Activated CD8-positive, alpha-beta T cell treated with anti-CD3 and anti-CD28 coated beads for 36 hours (primary cell): ENCODE measurements at places on chromosomes 11 and 22.
A peak's percentile ranks its signal among the peaks of the same experiment; 100 is the strongest.

DNA sequence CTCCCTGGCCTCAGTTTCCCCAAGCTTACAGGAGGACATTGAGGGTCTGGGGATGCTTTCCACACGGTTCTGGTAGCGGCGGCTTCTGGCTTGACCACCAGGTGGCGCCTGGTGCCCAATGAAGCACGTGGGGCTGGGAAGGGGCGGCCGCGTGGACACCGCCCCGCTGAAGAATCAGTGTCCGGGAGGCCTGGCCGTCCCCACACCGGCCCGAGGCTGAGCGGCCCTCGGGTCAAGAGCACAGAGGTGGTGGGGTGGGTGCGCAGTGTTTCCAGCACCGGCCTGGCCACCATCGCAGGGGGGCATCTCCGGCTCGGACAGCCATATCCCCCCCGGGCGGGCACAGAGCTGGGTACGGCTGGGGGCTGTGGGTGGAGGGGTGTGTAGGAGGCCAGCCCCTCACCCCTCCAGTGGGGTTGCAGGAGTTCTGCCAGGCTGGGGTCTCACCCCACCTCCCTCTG, 27.8 kb upstream of the PPARA start:
- DNase-seq, result peak; percentile 81

DNA sequence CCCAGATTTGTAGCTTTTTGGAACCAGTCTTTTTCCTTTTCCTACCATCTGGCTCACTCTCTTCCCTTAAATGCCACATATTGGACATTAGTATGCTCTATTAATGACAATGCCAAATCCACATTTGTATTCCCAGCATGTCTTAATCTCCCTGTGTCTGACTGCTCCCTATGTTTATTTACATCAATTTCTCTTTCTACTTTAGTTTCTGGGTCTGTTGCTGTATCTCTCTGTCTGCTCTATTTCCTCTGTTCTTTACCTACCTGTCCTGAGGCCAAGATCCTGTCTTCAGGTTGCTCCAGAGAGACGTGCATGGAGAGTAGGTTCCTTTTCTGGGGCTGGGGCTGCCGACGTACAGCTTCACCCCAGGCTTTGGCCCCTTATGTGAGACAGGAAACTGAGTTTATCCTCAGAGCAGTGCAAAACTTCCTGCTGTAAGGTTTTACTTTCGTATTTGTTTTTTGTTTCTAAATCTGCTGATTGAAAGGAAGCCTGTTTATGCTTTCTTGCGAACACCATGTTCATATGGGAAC, 25.6 kb downstream of the OR2AG2 start:
- peak; percentile 63 for DNase-seq

DNA sequence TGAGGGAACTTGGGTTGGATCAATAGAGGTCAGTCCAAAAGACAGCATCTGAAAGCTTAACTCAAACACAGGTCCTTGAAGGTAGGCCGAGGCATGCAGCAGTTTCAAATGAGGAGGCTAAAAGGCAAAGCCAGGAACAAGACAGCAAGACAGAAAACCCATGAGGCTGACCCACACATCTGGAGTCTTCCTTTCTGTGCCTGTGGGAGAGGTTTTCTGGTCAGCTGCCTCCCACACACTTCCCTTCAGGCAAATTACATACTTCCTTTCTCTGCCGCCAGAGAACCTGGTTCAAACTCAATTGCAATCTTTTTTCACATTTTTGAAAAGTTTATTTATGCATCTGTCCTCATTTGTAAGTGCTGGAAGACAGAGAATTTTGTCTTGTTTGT, 29.8 kb upstream of the CRTAM start:
- DNase-seq, result peak; percentile 56

DNA sequence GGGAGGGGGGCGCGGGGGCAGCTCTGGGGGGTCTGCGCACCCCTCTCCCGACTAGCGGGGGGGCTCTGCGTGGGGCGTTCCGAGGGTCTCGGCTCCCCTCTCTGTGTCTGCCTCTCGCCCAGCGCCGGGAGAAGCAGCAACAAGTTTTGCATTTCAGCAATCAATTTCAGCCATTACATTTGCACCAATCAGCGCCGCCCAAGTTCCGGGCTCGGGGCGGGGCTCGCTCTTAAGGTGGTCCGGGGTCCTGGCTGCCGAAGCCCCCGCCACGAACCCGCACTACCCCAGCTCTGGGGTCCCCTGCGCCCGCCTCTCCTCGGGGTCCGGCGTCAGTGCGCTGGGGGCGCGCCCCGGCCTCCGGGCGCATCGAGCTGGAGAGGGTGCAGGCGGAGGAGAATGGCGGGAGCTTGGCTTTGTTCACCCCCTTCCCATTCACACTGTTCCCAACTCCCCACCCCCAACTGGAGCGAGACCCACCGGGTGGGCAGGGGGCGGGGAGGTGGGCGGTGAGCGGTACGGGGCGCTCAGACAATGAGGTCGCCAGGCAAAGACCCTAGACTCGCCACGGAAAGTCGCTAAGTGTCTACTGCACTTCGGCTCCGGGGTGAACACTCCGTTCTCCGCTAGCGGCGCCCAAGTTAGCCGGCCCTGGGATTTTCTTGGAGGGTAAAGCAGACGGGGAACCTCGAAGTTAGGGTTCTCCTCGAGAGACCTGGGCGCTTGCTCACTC, at the start of gene MN1:
MN1 (minus strand) TSS at position 141 of the 730 bp plus-strand sequence. CDS start 1,213 bp downstream, outside the sequence.
- DNase-seq, result peak; percentile 46

DNA sequence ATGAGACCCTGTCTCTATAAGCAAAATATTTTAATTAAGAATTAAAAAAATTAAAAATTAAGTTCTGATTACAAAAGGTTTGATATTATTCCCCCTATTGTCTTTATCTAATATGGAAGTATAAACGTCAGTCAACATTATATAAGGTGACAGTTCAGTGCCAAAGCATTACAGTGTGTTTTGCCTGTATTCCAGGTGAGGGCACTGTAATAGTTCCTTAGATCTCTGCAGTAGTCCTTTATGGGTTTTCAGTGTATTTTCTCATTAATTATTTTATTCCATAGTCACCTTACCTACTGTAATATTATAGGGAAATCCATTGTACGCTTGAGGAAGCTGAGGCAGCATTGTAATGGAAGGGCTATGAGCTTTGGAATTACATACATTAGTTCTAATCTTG, 33.0 kb downstream of the FAR1 start:
- DNase-seq, result no peak

DNA sequence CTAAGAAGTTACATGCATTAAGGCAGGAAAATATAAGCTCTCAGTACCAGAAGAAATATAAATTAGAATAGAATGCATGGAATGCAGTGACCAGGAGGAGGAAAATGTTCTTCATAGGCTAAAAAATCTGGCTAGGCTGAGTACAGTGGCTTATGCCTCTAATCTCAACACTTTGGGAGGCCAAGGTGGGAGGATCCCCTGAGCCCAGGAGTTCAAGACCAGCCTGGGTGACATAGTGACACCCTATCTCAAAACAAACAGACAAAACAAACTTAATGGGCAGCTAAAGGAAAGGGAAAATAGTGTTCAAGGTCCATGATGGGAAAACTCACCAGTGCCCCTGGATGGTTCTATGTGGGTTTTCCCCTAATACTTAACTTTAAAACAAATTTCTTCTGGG, 78.3 kb upstream of the RASSF10 start:
- no peak for DNase-seq

GRCh38 chr11:9231848-9232177, 33.3 kb downstream of the DENND5A start:
- no peak for DNase-seq
